ENCODE measurements at places on chromosomes 2 and 18. TPM values are rescaled to one million over a fixed set of nuclear protein-coding genes. Genes with fewer than 3 reads are reported as not detected.

ARHGEF33 gene
- polyA plus RNA-seq = 0.25 TPM

KCNK3 gene
- 0.62 TPM for polyA plus RNA-seq

TRIM43 gene
- polyA plus RNA-seq = not detected

RIT2 gene
- not detected for polyA plus RNA-seq

CYRIA gene
- 4.4 TPM for polyA plus RNA-seq

SERPINB11 gene
- polyA plus RNA-seq = not detected

FRZB gene
- 0.87 TPM for polyA plus RNA-seq

NAT8 gene
- polyA plus RNA-seq = not detected

FOXI3 gene
- not detected for polyA plus RNA-seq

DPP10 gene
- 1.1 TPM for polyA plus RNA-seq

DIPK1C gene
- polyA plus RNA-seq = 2.3 TPM

CNOT9 gene
- polyA plus RNA-seq = 14.1 TPM

DSG1 gene
- polyA plus RNA-seq = 0.03 TPM

ARPC2 gene
- 188 TPM for polyA plus RNA-seq

TNFAIP6 gene
- 0.73 TPM for polyA plus RNA-seq

FEV gene
- polyA plus RNA-seq = 0.28 TPM

CAVIN2 gene
- polyA plus RNA-seq = 13.9 TPM

ITGB1BP1 gene
- 71.5 TPM for polyA plus RNA-seq

TRIP12 gene
- polyA plus RNA-seq = 20.3 TPM

Data from stomach (tissue), 19 donors.